ENCODE measurements at places on chromosomes 3 and 15.

DNA sequence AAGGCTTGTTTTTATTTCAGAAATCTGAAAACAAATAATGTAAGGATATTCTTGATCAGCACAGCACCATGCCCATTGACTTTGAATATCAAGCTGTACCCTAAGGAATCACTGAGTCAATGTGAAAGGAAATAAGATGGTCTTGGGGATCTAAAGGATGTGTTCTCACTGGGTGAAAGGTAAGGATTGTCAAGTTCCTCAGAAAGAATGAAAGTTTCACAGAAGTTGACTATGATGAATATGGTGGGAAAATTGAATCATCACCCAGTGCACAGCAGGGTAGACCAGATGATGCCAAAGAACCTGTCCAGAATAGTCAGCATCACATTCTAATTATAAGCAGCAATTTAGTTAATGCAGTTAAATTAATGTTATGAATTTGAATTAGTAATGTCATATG is 16.2 kb downstream of the ERC2 start:
- no peak for DNase-seq

- DNase-seq = no peak
These were observed 50.6 kb downstream of the CMSS1 start for GRCh38 chr3:99868311-99868646.

- DNase-seq = peak; percentile 33
These were observed 7.0 kb upstream of the BMF start for GRCh38 chr15:40115670-40116093.

DNA sequence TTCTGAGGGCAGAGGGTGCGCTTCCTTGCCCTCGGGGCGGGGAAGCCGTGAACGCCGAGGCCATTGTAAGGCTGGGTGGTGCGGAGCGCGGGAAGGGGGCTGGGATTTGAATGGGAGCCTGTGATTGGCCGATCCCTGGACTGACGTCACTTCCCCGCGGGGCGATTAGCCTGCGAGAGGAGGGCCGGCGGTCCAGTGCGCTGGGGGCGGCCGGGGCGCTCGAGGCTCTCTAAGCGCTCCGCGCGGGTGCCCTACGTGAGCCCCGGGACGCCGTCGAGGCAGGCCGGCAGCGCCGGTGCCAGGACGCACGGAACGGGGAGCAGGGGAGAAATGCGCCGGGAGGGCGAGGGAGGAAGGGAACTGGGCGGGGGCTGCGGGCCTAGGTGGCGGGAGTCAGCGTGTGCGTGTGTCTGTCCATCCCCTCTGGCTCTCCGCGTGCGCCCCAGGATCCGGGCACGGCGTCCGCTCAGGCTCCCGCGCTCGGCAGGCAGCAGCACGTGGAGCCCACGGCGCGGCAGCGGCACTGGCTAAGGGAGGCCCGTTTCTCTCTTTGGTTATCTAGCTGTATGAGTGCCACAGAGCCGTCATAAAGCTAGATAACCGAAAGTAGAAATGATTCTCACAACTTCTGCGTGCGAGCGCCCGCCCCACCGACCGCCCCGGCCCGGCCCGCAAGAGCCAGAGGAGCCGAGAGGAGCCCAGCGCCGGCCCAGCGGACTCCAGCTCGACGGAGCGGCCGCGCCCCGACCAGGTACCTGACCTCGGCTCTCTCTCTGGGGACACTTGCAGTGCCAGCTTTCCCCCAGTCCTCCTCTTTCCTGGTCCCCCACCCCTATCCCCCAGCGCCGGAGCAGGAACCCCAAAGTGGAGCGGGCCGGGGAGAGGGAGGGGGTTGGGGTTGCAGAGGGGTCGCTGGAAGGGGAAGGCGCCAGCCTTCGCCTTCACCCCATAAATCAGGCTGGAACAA is 33.1 kb upstream of the POLG start:
- DNase-seq = no peak

DNA sequence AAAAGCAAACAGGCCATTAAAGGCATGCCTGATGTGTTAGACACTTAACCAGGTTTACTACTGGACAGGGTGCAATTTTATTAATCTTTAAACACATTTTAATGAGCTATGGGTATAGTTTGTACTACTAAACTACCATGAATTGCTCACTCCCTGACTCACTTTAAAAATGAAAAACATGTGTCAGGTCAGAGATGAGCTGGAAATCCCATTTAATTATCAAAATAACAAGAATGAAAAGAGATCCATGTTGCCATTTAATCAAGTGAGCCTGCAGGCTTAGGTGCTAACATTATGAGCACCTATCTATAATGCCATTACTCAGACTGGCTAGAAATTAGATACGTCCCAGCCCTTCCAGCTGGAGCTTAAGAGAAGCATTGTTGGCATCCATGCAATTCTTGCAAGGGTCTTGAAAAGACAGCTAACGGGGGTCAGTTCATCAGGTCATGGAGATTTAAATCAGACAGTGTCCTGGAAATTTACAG is 224.4 kb downstream of the THRB start:
- no peak for DNase-seq

DNA sequence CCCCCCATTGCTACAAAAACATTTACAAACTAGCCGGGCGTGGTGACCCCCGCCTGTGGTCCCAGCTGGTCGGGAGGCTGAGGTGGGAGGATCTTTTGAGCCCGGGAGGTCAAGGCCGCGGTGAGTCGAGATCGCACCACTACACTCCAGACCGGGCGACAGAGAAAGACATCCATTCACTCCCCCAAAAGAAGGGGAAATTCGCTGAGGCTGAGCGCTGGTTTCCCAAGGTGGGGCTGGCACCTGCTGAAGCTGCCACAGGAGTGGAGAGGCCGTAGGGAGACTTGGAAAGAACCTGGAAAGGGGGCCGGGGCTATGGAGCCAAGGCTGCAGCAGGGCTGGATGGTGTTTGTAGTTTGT is 732 bp upstream of the CRTC3 start:
- no peak for DNase-seq

DNA sequence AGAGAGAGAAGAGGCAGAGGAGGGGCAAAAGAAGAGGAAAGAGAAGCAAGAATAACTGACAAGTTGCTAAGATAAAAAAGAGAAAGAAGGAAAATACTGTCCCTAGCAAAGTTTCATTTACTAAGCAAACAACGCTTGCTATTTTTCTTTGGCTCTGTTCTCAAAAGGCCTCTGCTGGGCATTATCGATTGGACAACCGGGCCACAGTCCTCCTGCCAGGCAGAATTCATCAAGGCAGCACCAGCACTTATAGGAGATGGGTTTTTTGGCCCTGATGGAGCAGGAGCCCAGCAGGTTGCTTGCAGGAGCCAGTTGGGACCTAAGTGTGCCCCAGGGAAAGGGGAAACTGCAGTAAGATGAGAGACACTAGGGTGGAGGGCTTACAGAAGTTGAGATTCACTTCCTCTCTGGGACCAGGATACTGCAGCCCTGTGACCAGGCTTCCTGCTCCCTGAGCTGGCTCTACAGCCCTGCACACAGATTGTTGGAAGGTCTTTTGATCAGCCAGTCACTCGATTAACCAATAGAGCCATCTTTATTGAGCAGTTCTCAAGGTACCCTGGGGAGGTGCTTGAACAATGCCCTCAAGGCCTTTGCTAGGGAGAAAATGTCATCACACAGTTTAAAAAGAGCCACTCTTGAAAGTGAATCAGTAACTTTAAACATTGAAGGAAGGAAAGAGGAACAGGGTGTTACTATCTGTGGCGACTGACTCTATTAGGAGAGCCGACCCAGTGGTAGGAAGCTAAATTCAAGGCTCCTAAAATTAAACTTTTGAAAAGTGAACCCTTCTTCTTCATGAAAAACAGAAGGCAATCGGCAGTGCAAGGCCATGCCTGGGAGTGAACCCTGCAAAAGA is 28.8 kb upstream of the GLCE start:
- no peak for DNase-seq

GRCh38 chr3:56976651-56977560 is 83.6 kb upstream of the SPATA12 start:
- no peak for DNase-seq

DNA sequence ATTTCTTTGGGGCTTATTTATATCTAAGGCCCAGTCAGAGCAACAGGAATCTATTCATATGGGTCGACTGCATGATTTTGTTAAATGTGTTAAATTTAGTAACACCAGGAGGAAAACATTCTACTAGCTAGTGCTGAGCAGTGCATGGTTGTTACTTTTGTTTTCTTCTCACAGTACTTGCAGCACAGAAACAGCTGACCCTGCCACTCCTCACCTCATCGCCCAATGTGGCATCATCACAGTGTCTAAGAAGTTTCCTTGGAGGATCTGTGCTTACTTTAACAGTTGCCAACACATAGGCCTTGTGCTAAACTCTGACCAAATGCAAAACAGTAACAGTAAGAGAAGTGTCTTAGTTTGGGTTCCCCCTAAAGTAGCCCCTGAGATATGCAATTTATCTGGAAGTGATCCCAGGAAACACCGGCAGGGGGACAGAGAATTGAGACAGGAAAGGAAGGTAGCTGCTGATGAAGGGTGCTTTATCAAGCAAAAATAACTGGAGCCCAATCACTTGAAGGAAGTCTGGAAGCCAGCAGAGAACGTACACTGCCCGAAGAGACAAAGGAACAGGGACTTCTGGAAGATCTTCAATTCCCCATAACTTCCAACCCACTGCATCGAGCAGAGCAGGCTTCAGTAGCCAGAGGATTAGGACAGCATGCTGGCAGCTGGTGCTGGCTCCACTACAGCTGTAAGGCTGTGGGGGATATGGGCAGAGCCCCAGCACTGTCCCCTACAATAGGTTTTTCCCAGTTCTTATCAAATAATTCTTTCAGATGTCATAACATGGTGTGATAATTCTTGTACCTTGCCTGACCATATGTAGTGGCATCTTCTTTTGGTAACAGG is 36.0 kb upstream of the ULK4 start:
- no peak for DNase-seq

GRCh38 chr3:52150357-52150756 is 3.9 kb downstream of the POC1A start:
- DNase-seq = no peak

DNA sequence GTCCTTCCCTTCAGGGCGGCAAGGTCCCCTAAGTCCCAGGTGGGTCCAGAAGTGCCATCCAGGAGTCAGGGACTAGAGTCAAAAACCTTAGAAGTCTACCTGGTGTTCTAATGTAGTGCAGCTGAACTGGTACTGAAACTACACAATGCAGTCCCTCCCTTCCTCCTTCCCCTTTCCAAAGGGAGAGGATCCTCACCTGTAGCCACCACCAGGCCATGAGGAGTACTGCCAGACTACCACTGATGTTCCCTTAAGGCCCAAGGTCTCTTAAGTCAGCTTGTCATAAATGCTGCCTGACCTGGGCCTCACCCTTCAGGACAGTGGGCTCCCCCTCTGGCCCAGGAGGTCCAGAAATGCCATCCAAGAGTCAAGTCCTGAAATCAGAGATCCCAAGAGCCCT is 98.9 kb downstream of the ULK4 start:
- DNase-seq = no peak

DNA sequence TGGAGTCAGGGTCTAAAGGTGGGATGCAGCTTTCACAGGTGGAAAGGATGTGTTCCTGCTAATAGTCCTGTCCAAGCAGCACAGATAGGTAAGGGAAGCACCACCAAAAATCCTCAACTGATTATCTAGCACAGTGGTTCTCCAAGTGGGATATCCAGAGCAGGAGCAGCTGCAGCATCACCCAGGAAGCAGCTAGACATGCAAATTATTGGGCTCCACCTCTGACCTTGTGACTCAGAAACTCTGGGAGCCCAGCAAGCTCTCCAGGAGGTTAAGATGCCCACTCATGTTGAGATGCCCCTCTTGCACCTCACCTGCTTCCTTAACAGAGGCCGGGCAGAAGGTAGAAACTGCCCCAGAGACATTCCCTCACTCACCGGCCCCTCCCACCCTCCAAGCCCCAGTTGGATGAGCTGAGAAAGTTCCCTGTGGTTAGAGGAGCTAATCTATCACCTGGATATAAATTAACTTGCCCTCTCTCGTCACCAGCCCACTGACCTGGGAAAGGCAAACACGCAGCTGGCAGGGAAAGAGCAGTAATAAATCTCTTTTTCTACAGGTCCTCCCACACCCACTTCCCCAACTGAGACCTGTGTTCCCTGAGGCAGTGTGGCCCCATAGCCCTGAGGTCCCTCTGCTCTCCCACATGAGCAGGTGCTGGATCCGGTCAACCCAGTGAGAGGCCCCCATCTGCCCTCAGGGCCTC is 39.3 kb downstream of the ADCY5 start:
- DNase-seq = no peak

GRCh38 chr3:16449369-16449768 is 64.1 kb downstream of the RFTN1 start:
- DNase-seq = no peak

GRCh38 chr3:189684317-189684716 is 53.1 kb downstream of the TP63 start:
- DNase-seq = no peak

DNA sequence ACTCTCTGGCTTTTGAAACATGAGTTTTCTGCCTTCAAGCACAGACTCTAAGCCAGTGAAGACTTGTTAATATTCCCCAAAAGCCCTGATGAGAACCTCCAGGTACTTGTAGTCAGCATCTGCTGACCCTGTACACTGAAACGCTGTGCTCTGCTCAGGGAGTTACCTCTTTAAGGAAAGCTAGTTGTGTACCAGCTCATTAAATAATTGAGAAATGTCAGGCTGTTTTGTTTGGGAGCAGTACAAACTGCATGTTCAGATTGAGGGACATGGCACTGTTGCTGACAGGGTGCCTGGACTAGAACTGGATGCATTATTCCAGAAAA is 21.7 kb downstream of the UPK1B start:
- DNase-seq = no peak

DNA sequence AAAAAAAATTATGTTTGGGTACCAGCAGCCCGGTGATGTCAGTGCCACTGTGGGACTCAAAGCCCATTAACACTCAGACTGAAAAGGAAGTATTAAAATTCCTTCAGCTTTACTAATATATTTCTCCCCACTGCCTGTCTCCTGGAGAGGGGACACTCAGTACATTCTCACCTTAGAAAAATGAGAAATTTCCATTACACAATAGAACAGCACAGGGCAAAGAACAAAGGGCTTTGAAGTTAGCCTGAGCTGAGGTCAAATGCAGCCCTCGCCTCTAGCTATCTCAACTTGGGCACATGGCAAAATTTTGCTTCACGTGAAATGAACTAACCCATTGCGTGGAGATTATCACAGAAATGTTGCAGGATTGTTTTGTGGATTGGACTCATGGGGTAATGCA is 80.8 kb downstream of the RARB start:
- DNase-seq = no peak

DNA sequence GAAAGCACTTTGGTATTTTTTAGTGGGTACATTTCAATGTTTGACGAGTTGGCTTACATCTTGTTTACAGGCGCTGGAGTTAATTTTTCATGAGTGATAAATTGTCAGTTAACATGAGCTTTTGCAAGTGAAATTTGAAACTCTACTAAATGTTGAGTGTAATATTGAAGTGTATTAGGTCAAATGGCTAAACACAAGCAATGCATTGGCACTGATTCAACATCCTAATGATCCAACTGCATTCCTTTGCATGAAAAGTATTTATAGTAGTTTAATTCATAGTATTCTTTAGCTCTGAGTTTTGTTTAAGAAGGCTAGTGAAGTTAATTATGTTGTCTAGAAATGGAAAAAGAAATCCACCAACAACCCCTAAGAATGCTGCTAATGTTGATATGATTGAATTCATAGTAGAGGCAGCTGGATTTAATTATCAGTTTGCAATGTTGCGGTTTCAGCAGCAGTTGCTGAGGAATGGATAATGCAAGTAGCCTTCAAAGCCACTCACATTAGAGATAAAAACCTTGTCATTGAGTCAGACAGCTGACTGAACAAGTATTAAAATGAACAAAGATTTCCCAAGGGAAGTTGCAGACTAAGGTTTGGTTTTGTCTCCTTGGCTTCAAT is 245.6 kb upstream of the GOLIM4 start:
- DNase-seq = no peak

- DNase-seq = no peak
These were observed 2.8 kb upstream of the RTP2 start for GRCh38 chr3:187705164-187705563.

All from stimulated activated CD8-positive, alpha-beta memory T cell treated with anti-CD3 and anti-CD28 coated beads, Interleukin-2, amount 100 ng/mL, for 48 hours (primary cell).